ENCODE measurements at places on chromosomes 5 and 9.

DNA sequence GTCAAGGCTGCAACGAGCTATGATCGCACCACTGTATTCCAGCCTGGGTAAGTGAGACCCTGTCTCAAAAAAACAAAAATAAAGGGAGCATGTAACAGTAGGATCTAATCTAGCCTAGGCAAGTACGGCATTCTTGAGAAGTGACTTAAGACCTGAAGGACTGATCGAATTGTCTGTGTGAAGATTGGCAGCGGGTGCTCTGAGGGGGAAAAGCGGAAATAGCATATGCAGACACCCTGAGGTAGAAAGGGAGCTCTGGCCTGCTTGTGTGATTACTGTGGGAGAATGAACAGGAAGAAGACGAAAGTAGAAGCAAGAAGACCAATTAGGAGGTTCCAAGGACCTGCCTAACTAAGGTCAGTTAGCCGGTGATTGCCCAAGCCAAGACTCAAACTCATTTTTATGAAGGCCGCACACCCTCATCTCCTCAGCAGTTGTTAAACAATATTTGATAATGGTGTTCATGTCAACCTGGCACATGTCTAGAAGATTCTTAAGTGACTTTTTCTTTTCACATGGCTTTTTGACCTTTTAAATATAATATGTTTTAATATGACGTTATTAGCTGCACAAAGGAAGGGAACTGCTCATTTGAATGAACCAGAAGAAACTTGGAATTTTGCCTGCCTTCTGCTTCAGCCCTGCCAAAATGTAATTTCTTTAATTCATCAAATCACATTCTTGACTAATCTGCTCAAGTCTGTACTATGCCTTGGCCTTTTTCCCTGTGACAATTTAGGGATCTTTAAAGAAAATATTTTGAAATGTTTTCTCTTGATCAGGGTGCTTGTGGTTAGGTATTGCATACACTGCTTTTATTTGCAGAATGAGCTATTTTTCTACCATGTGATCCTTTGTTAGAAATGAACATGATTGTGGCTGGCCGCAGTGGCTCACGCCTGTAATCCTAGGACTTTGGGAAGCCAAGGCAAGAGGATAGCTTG, 289.2 kb upstream of the DMRT1 start:
- DNase-seq = no peak

DNA sequence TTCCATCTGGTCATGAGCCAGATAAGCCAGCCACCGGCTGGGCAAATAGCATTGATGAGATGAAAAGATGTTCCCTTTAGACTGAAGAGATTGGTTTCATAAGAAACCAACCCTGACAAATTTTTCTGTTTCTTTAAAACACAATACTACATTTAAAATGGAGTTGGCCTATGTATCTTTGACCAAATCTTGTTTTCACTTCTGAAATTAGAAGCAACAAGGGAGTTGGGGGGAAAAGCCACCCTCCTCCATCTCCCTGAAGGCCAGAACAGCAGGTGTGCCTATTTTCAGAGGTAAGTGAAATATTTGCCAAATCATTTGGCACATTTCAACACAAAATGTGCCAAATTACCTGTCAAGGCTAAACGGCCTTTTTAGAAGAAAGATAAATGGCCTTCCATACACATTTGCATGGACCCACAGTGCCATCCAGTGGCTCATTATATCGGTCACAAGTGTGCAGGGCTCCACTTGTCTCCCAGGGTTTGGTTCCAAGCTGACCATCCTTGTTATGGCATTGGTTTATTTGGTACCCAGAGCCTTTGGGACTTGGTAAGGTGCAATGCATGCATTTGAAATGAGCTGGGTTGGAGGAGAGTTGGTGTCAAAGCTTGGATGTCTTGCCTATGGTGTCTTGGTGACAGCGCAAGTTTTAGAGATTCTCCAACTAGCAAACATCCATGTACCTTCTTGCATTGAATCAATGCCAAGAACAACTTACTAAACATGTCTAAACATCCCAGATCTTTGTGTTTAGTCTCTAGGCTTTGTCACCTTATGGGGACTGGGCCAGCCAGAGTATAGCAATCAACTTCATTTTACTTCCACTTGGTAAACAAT, 372.0 kb upstream of the KIF2A start:
- peak; percentile 48 for DNase-seq

DNA sequence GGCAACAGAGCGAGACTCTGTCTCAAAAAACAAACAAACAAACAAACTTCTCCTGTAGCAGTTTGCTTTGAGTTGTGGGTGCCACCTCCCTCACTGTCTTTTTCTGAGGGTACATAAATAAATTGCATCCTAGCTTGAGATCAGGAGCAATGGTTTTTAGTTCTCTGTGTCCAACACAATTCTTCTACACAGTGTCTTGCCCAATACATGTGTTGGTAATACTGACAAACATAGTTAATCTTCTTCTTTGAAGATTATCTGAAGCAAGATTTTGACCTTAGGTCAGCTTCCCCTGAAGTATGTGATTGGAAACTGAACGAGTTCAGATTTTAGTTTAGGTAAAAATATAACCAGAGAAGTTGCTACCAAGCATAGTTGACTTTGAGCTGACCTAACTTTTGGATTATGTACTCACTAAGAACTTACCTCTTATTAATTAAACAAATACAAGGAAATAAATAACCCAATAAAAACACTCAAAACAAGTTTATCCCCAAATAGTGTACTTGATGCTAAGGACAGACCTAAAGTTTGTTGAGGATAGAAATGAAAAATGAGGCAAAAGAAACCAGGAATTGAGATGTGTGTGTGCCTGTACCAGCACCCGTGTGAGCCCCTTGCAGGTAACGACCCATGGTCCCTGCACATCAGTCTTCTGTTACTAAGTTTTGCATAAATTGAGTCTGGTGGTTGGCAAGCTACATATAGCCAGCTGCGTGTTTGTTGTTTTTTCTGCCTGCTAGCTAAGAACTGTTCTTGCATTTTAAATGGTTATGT, 16.2 kb downstream of the TJP2 start:
- no peak for DNase-seq

DNA sequence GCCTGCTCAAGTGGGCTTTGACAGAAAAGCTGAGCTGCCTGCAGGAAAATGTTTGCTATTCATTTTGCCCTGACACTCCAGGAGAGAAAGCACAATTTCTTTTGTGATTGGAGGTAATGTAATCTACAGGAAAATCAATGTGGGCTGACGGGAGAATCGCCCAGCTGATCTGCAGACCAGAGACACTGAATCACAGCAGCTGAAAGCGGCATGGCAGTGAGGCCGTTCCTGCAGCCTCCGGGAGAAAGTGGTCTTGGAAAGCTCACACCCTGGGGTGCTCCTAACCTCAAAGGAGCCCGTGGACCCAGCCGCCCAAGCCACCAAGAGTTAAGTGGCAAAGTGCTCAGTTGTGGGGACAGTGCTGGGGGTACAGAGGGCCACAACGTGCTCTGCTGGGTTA, 593.6 kb downstream of the BNC2 start:
- DNase-seq = no peak

DNA sequence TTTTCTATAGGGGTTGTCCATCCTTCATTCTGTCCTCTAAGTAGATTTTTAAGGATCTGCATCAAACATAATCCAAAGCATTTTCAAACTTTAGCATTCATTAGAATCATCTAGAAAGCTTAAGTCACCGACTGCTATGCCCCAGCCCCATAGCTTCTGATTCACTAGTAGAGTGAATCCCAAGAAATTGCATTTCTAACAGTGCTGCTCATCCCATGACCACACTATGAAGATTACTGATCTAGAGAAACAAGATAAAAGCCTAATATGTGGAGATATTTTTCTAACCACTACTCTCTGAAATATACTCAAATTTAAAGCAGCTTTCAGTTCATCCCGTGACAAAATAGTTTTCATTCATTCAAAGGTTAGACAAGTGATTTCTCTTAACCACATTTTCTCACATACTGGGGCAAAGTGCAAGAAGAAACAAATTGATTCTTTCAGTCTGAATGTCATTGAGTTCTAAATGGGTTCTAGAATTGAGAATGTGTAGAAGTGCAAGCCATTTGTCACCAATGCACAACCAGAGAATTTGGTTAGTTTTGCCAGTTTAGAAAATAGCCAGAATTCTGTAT, 286.9 kb upstream of the CD180 start:
- DNase-seq = no peak

GRCh38 chr5:125357660-125358059, 611.2 kb upstream of the ZNF608 start:
- DNase-seq = no peak

DNA sequence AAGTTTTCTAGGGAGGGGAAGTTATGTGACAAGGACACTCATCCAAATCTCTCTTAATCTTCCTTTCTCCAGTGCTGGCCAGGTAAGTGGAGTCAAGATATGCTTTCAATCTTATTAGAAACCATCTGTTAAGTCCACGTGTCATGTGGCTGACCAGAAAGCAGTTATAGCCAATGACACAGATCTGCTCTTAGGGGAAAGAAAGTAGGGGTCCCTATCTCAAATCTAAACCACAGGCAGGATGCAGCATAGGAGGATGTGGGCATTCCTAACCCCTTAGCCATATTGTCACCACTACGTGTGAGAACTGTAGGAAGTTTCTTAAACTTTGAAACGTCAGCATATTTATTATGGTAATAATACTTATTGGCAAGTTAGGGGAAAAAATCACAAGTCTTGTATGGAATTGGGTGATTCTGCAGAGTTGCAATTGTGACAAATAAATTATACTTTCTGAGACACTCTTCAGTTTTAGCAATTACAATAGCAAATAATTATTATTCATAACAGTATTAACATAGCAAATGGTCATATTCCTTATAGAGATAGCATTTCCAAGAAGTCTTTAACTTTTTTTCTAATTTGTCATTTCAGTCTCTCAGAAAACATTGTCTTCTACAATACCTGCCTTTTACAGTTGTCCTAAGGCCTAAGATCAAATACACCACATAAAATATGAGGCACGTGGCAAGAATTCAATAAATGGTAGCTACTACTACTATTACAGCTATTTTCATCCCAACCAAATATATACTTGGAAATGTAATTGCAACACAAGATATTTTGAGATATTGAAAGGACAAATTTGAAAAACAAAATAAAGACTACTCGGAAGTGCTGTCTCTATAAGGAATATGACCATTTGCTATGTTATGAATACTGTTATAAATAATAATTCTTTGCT, 236.9 kb downstream of the PDE4D start:
- DNase-seq = no peak

DNA sequence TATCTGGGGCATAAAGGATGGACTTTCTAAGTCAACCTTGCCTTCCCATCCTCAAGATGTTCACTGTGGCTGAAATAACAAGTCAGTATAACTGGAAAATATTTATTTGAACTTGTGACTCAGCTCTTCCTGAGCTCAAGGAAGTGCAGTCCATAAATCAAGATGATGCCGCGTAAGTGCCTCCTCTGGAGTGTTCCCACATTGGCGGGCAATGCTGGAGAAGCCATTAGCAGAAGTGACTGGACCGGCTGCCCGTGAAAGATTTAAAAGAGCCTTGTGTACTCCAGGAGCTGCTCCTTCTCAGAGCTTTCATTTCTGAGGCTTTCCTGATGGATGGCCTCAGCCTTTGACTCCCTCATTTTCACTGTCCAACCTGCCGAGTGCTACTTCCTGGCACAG, 17.4 kb downstream of the TMOD1 start:
- no peak for DNase-seq

DNA sequence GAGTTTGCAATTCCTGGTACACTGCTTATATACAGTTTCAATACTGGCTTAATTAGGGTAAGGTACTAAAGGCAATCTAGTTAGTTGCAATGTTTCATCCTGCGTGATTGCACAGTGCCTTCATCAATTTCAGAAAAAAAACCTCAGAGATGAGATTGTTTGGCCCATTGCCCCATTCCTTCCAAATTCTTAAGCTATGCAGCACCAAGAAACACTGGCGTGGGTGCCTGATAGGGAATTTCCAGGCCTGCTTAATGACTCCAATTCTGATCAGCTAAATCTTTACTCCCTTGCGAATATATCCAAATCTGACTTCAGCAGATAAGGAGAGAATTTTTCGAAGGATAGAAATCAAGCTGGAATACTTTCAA, 35.9 kb upstream of the GAS1 start:
- no peak for DNase-seq

- no peak for DNase-seq
Observed at GRCh38 chr5:81556809-81557208, 162.9 kb upstream of the ACOT12 start.

- no peak for DNase-seq
Observed at GRCh38 chr9:106035806-106036205, 341.5 kb downstream of the TMEM38B start.

- DNase-seq = no peak
Observed at GRCh38 chr5:166165596-166165995, 2125.8 kb upstream of the WWC1 start.

- DNase-seq = peak; percentile 0
Observed at GRCh38 chr9:19720377-19720776, 68.5 kb downstream of the SLC24A2 start.

DNA sequence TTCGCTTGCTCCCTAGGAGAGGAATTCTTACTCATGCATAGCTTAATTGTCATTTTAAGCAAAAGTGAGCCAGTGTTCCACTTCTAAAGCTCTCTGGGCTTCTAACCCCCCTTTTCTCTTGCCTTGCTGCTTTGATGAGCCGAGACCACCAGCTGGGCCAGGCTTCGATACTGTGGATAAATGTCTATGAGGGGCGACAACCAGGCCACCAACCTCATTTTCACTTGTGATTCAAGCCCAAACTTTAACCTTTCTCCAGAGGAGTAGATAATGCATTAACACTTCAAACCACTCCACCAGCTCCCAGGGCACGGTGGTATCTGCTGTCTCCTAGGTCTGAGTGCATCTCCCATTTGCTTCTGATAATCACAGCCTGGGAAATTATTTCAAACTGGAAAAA, 205.6 kb downstream of the PSAT1 start:
- DNase-seq = no peak

GRCh38 chr5:148482697-148483462, 99.1 kb downstream of the FBXO38 start:
- peak; percentile 69 for DNase-seq

DNA sequence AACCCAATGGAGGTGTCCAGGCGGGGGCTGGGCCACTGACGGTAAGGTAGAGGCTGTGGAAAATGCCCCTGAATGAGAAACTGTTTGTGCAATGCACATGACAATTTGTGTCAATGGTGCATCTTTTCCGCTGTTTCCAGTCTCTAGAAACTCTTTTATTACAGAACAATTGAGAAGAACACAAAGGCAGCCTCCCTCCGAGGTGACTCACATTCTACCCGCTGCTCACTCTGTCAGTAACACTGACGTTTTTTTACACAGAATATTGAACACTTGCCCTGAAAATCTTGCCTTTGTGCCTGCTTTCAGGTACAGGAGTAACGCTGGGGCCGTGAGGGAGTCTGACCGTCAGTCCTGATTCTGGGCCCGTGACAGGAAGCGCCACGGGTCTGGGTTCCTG, 11.7 kb upstream of the TENT4A start:
- DNase-seq = no peak

DNA sequence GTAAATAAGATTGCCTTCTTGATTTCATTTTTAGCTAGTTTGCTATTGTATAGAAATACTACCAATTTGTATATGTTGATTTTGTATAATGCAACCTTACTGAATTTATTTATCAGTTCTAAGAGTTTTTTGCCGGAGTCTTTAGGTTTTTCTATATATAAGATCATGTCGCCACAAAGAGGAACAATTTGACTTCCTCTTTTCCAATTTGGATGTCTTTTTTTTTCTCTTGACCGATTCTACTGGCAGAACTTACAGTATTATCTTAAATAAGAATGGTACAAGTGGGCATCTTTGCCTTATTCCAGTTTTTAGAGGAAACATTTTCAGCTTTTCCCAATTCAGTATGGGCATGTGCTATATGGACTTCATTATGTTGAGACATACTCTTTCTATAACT, 624.7 kb upstream of the ACO1 start:
- no peak for DNase-seq

GRCh38 chr5:9466697-9467096, 79.2 kb downstream of the SEMA5A start:
- DNase-seq = no peak

All from suppressor macrophage treated with lipopolysaccharide for 4 hours (primary cell).